ENCODE measurements at places on chromosomes 6 and 20. TPM values are rescaled to one million over a fixed set of nuclear protein-coding genes. Genes with fewer than 3 reads are reported as not detected.

The AK9 gene
- 8.1 TPM for total RNA-seq

The ISM1 gene
- total RNA-seq, result 0.81 TPM

The EBF4 gene
- total RNA-seq, result 11.4 TPM

The HLA-DOA gene
- 2.5 TPM for total RNA-seq

- H3K27ac ChIP-seq, result no peak overlapping the region
- H3K4me3 ChIP-seq, result no peak overlapping the region
- no peaks in the 10 kb centered on the region for H3K36me3 ChIP-seq
- no peak for DNase-seq
Measured at GRCh38 chr6:14816116-14816859, 429.6 kb upstream of the JARID2 start.

- H3K27me3 ChIP-seq, result no peaks in the 10 kb centered on the region
- no peaks in the 10 kb centered on the region for H3K36me3 ChIP-seq
- no peaks in the 10 kb centered on the region for H3K4me1 ChIP-seq
- no peak overlapping the region for H3K4me3 ChIP-seq
- no peak overlapping the region for H3K27ac ChIP-seq
- DNase-seq, result no peak
Measured at GRCh38 chr20:25297141-25297905, 49.4 kb downstream of the PYGB start.

DNA sequence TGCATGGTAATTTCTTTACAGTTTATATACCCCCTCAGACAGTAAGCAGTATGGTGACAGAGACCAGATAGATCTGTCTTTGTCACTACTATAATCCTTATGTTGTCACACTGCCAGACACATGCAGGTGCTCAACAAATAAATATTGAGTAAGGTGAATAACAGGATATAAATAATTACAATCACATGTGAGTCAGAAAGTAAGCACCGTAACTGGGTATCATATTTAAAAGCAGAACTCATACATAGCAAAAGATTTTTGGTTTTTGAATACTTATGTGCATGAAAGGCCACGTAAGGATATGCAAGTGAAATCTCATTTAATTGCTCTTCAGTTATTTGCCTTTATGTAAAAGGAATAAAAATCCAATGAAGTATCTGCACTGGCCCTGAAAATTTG is 17.4 kb downstream of the CNBD2 start:
- no peak for DNase-seq
- peaks cover 8% of the 10 kb centered on the region for H3K27me3 ChIP-seq
- H3K4me1 ChIP-seq, result no peaks in the 10 kb centered on the region
- H3K36me3 ChIP-seq, result no peaks in the 10 kb centered on the region
- no peak overlapping the region for H3K4me3 ChIP-seq

GRCh38 chr6:82494367-82494766 is 130.8 kb downstream of the TPBG start:
- no peaks in the 10 kb centered on the region for H3K36me3 ChIP-seq
- H3K4me3 ChIP-seq, result no peak overlapping the region
- H3K27ac ChIP-seq, result no peak overlapping the region

DNA sequence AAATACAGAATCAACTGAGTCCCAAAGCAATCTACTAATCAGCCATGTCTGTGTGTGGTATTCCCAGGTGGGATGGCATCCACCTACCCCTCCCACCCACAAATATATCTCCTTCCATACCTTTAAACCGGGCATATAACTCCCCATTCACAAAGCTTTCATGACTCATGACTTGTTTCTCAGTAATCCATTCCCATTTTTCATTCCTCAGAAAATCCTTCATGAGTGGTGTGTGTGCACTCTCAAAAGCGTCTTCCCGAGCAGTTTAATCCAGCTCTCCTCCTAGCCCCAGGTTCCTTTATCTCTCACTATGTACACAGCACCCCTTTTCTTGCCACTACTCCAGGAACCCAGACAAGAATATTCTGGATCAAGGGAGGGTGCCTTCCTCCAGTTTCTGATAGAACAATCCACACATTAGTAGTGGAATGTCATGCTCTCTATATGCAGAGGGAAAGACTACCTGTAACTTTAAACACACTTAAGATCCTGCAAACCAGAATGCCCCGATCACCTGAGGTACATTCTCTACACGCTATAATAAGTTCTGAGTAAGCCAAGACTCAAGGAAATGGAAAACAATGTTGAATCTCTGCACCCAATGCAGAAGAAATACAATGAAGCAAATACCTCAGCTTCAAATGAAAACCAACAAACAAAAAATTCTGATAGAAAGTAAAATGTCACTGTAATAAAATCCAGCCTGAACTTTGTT is 55.7 kb upstream of the IPCEF1 start:
- peaks cover 46% of the 10 kb centered on the region for H3K36me3 ChIP-seq
- H3K27me3 ChIP-seq, result no peaks in the 10 kb centered on the region
- H3K4me1 ChIP-seq, result peaks cover 20% of the 10 kb centered on the region
- H3K4me3 ChIP-seq, result no peak overlapping the region
- H3K27ac ChIP-seq, result no peak overlapping the region
- no peak for DNase-seq

DNA sequence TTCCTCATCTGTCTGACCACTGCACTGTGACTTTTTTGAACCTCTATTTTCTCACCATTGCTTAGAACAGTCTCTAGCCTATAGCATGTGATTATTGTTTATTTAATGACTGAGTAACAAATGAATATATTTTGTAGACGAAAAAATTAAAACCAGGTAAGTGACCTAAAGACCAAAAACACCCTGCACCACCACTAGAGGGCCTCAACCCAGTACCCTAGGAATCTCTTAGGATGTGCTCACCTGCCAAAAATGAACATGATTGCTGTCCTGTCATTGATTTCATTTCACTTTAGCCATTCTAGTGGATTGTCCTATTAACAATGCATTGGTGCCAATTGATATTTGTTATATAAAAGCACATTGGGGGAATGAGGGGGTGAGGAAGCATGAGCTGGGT is 199.1 kb downstream of the COL9A1 start:
- H3K36me3 ChIP-seq, result no peaks in the 10 kb centered on the region
- H3K4me1 ChIP-seq, result peaks cover 5% of the 10 kb centered on the region
- no peak overlapping the region for H3K27ac ChIP-seq
- H3K27me3 ChIP-seq, result peaks cover 5% of the 10 kb centered on the region
- H3K4me3 ChIP-seq, result no peak overlapping the region
- DNase-seq, result no peak

DNA sequence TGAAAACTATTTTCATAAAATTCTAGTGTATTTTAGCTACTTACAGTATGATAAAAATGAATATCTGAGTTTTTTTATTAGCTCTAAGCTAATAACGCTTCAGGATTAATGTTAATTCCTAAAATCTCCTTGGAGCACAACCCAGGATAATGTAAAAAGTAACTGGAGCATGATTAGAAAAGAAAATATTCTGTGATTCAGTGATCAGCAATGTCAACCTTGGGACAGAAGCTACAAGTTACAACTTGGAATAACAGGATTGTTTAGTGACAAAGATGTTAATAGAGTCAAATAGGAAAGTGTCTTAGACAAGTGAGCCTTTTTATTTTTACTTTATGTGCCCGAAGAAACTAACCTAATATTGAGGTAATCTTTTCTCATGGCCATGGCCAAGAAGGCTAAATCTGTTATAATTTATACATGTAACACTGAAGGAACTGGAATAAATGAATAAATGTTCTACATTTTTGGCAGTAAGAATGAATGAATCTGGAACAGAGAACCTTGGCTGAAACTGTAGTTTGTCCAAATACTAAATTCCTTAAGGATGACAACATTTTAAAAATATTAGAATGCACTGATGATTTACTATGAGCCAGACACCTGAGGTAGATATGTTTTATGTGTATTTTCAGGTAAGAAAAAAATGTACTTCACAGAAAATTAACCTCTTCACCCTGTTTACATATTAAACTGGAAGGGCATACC is 994.0 kb downstream of the GRIK2 start:
- H3K27ac ChIP-seq, result no peak overlapping the region
- H3K27me3 ChIP-seq, result no peaks in the 10 kb centered on the region
- H3K4me3 ChIP-seq, result no peak overlapping the region
- no peak for DNase-seq
- no peaks in the 10 kb centered on the region for H3K4me1 ChIP-seq
- no peaks in the 10 kb centered on the region for H3K36me3 ChIP-seq

GRCh38 chr20:6711951-6712649 is 55.4 kb upstream of the BMP2 start:
- H3K27ac ChIP-seq, result peak overlapping the region; percentile 39
- peaks cover 20% of the 10 kb centered on the region for H3K4me1 ChIP-seq
- H3K27me3 ChIP-seq, result no peaks in the 10 kb centered on the region
- H3K36me3 ChIP-seq, result no peaks in the 10 kb centered on the region
- no peak overlapping the region for H3K4me3 ChIP-seq

DNA sequence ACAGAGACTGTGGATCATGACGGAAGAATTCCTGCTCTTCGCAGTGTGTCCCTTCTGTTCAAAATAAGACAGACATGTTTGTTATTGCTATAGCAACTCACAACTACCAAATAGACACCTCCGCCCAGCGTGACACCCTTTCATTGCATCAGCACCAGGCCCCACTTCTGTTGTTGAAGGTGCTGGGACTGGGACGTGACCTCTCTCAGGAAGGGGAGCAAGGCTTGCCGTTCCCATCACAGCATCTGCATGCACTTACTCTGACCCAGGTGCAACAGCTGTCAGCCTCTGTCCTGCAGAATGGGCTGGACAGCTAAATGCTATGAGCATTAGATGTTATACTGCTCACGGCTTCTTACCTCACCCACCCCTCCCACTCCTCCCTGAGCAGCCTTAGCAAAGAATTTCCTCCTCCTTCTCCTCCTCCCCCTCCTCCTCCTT is 94.1 kb downstream of the DACT2 start:
- H3K36me3 ChIP-seq, result no peaks in the 10 kb centered on the region
- DNase-seq, result no peak
- no peak overlapping the region for H3K4me3 ChIP-seq
- H3K27me3 ChIP-seq, result peaks cover 4% of the 10 kb centered on the region
- H3K4me1 ChIP-seq, result peaks cover 35% of the 10 kb centered on the region
- peak overlapping the region; percentile 58 for H3K27ac ChIP-seq

- DNase-seq, result no peak
- no peaks in the 10 kb centered on the region for H3K36me3 ChIP-seq
- no peaks in the 10 kb centered on the region for H3K27me3 ChIP-seq
- no peak overlapping the region for H3K27ac ChIP-seq
- H3K4me1 ChIP-seq, result peaks cover 68% of the 10 kb centered on the region
Measured at GRCh38 chr20:47355489-47356219, 845 bp downstream of the ZMYND8 start.

- no peak overlapping the region for H3K27ac ChIP-seq
- DNase-seq, result no peak
- peaks cover 28% of the 10 kb centered on the region for H3K4me1 ChIP-seq
- no peaks in the 10 kb centered on the region for H3K36me3 ChIP-seq
- H3K27me3 ChIP-seq, result no peaks in the 10 kb centered on the region
Measured at GRCh38 chr6:12598919-12599318, 117.6 kb upstream of the PHACTR1 start.

DNA sequence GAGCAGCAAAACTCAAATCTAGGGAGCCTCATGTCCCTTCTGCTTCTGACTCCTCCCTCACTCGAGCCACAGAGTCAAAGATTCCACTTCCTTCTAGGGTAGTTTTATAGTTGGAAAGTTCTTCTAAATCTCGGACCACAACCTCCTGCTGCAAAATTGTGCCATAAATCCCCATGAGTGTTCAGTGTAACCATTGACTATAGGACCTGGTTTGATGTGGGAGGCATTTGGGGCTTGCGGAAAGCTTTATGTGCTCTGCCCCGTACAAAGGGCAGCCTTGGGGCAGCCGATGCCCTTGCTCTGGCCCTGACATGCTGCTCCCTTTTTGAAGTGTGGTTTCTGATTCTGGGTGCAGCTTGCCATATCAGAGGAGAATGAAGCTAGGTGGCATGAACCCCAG is 43.6 kb upstream of the IER3 start:
- no peaks in the 10 kb centered on the region for H3K27me3 ChIP-seq
- H3K4me3 ChIP-seq, result no peak overlapping the region
- no peaks in the 10 kb centered on the region for H3K36me3 ChIP-seq

DNA sequence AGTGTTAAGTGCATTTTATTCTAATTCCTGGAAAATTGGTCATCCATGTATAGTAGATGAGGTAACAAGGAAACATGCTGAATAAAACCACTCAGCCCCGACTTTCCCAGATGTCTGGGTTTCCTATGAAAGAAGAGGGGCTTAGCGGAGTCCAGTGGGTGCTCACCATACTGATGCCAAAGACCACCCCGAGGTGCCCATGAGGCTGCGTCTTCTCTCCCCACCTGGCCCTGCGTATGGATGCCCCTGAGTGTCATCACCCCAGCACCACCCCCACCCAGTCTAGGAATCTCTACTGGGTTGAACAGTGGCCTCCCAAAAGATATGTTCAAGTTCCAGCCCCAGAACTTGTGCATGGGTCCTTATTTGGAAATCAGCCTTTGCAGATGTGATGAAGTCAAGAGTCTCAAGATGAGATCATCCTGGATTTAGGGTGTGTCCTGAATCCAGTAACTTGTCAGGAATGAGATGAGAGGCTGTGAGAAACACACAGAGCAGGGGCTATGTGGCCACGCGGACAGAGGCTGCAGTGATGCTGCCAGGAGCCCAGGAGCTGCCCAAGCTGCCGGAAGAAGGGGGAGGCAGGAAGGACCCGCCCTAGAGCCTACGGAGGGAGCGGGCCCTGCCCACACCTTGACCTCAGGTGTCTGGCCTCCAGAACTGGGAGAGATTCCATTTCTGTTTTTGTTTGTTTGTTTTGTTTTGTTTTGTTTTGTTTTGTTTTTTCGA is 124.6 kb upstream of the CDH4 start:
- H3K36me3 ChIP-seq, result no peaks in the 10 kb centered on the region
- H3K27me3 ChIP-seq, result peaks cover 21% of the 10 kb centered on the region
- DNase-seq, result no peak
- peaks cover 6% of the 10 kb centered on the region for H3K4me1 ChIP-seq
- no peak overlapping the region for H3K4me3 ChIP-seq

DNA sequence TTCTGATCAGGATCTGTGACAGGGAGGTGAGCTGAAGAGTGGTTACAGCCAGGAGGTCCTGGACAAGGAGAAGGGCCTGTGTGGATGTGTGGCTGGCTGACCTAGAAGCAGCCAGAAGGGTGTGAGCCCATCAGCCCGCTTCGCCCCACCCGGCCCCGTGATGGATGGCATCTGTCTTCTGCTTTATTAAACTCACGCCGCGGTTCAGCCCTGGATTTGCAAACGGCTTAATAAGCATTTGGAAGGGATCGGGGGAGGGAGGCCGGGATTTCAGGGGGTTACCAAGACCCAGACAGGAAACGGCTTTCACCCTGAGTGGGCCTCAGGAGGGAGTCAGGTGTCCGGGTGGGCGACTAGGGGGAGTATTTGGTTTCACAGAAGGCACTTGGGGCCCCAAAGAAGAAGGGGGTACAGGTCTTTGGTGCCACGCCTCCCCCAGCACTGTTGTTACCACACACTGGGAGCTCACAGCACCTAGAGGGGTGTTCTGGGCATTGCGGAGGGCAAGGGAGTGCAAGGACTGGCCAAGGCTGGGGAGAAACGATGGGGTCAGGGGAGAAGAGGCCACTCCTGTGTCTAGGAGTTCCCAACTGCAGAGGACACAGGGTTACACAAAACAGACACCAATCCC is 53.8 kb upstream of the FOXP4 start:
- H3K27ac ChIP-seq, result peak overlapping the region; percentile 25
- peak overlapping the region; percentile 50 for H3K4me3 ChIP-seq
- no peak for DNase-seq
- H3K4me1 ChIP-seq, result peaks cover 65% of the 10 kb centered on the region

- peaks cover 4% of the 10 kb centered on the region for H3K36me3 ChIP-seq
- H3K27ac ChIP-seq, result no peak overlapping the region
- no peak overlapping the region for H3K4me3 ChIP-seq
- H3K4me1 ChIP-seq, result peaks cover 4% of the 10 kb centered on the region
- peaks cover 13% of the 10 kb centered on the region for H3K27me3 ChIP-seq
Measured at GRCh38 chr6:70171236-70171635, 131.6 kb downstream of the COL9A1 start.

- peaks cover 23% of the 10 kb centered on the region for H3K36me3 ChIP-seq
- no peak overlapping the region for H3K27ac ChIP-seq
- no peaks in the 10 kb centered on the region for H3K27me3 ChIP-seq
- no peak for DNase-seq
- H3K4me3 ChIP-seq, result no peak overlapping the region
Measured at GRCh38 chr6:80226151-80226550, 119.7 kb downstream of the BCKDHB start.
